Hematopoietic multipotent progenitor cell treated with erythropoietin and hydrocortisone succinate and interleukin-3 and kit ligand, for 17 days (in vitro differentiated cells): ENCODE measurements at places on chromosomes 13 and 19.

DNA sequence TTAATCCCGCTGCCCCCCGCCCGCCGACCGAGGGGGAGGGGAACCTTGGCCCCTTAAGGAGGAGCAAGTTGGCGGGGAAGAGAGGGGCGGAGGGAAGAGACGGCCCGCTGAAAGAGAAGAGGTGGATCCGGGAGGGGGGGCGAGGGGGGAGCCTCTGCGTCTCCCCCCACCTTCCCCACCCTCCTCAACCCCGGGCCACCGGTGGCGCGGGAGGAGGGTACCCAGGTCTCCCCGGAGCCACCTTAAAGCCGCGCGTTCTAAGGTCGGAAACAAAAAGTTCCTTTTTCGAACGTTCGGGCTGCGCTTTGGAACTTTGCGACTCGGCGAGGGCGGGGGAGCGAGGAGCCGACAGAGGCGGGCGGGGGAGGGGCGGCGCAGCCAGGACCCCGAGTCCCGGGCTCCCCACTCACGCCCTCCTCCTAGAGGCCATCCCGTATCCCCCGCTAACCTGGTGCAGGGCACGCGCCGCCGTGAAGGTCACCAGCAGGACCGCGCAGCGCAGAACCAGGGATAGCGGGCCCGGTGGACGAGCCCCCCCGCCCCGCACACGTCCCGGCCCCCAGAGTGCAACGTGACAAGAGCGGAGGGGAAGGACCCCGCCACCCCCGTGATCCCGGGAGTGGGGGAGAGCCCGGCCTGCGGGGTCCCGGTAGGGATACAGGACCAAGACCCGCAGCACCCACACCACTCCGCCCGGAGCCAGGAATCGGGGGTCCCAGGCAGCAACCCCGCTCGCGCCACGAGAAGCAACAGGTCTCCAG is 659 bp downstream of the ERF start:
- DNase-seq: peak; percentile 51

DNA sequence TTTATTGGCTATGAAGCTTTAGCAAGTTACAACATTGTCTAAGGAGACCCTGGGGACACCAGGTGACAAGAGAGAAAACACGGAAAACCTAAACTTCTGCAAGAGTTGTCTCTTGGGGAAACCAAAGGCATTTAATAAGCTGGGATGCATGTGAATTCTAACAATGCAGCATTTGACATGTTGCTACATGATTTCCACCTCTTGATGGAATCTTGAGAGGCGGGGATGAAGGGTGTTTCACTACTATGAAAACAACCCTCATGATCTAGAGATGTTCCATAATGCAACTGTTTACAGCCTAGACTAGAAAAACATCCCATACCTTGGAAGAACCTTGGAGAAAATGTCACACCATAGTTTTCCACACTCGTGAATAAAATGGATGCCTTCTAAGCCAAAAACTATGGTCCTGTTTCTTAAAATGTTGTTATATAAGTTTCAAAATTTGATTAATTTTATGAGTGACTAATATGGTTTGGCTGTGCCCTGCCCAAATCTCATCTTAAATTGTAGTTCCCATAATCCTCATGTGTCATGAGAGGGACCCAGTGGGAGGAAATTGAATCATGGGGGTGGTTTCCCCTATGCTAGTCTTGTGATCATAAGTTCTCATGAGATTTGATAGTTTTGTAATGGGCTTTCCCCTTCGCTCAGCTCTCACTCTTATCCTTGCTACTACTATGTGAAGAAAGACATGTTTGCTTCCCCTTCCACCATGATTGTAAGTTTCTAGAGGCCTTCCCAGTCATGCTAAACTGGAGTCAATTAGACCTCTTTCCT is 164.6 kb downstream of the TNFSF13B start:
- no peak for DNase-seq

DNA sequence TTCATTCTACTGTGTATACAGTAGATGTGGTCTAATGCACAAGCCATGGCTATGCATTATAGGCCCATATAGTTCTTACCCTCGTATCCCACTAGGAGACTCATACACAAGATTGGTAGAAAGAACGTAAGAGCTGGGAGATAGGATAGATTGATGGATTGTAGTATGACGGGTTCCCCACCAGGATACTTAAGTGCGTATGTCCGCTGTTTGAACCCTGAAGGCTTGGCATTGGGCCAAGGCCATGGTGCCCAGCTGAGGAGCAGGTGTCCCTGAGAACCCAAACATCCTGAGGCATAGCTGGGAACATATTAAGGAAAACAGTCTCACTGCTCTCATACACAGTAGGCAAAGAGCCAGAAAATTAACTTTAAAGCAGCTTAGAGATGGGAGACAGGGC is 617.5 kb upstream of the KLF12 start:
- no peak for DNase-seq

DNA sequence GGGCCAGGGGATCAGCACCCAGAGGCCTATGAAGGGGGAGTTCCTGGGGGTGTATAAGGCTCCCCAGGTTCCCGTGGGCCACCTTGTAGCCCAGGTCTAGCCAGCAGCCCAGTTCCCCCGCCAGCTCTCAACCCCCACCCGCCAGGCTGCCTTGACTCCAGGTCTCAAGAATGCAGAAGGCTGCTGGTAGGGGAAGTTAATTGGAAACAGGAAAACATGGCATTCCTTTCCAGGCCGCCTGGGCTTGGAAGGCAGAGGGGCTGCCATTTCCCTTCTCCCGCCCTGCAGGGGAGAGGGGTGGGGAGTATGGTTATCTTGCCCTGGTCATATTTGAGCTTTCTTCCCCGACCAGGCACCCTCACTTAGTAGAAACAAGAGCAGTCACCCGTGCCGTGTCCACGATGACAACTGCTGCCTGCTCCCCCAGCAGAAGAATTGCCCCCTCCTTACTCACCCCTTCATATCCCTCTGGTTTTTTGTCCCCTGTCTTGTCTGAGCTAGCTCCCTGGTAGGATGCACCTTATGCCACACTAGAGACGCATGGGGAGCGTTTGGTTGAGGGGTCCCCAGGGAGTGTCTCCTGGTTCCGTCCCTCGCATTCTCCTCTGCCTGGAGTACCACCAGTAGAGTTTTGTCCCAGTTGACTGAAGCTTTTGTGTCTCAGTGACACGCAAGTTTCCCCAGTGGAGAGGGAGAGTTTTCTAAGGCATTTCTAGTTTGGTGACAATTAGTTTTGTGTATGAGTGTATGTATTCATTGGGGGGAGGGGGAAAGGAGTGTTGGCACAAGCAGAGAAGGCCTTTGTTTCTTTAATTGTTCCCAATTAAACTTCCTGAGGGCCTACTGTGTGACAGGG is 4.5 kb downstream of the BICRA start:
- no peak for DNase-seq

DNA sequence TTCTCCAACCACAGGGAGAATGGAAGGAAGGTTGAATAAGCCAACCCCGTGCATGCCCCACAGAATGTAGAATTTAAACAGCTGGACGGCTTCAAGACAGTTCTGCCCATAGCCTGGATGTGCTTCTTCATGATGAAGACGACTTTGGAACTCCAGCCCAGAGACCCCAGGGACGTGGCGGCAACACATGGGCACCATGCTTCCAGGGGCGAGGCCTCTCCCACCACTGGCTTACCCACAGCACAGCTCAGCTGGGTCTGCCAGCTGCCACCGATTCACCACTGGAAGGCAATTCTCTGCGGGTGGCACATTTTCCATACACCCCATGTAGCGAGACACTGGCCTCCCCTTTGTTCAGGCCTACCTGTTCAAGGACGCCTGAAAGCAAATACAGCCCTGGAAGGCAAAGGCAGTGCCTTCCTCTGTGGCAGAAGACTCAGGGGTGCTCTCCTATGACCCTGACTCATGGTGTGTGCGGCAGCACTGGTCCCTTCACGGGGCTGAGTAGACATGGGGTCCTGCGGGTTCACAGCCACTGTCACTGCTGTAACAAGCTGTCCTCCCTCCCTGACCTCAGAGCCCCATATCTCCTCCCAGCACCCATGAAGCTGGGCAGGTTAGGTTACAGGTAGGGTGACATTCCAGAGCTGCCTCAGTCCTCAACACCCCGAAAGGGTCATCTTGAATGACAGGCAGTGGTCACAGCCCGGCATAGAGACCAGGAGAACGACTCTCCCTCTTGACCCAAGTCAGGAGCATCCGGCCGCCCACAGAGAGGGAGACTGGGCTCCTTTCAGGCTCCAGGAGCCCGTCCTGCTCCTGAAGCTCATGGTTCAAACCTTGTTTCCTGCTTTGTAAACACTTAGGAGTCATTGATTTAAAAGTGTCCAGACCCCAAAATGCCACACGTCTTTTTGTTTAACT is 72.7 kb downstream of the SPACA7 start:
- no peak for DNase-seq

- no peak for DNase-seq
Measured at GRCh38 chr19:49512970-49513745, 697 bp downstream of the FCGRT start.

GRCh38 chr13:110014719-110015118 is 228.3 kb upstream of the IRS2 start:
- no peak for DNase-seq

DNA sequence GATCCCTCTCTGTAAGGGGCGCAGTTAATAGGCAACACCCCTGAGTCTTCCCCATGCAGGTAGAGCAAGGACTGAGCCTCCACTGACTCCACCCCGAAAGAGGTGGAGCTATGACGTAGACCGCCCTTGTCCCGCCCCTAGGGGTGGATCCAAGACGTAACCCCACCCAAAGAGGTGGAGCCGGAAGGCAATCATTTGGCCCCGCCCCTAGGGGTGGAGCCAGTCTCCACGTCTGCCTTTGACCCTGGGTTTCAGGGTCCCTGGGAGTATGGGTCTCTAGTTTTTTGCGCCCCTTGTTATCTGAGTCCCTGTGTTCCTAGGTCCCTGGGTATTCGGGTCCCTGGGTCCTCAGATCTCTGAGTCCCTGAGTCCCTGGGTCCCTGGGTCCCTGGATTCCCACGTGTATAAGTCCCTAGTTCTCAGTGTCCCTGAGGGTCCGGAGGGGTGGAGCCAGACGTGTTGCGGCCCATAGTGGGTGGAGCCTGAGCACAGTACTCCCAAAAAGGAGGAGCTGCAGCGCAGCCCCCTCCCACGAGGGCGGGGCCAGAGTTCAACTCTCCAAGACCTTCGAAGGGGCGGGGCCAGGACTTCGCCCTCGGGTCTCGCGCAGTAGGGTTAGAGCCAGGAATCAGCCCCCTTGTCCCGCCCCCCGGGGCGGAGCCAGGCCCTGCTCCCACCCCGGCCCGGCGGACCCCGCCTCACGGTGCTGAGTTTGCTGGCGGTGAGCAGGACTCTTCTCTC is 5.3 kb downstream of the DENND1C start:
- peak; percentile 33 for DNase-seq

GRCh38 chr13:106129273-106129672 is 406.2 kb downstream of the EFNB2 start:
- no peak for DNase-seq

- DNase-seq: peak; percentile 12
Measured at GRCh38 chr19:2678044-2678671, 24.3 kb downstream of the GNG7 start.
